Right ventricle myocardium inferior (tissue), 1 donor: ENCODE measurements at places on chromosomes 5 and 9. TPM values are rescaled to one million over a fixed set of nuclear protein-coding genes. Genes with fewer than 3 reads are reported as not detected.

DNA sequence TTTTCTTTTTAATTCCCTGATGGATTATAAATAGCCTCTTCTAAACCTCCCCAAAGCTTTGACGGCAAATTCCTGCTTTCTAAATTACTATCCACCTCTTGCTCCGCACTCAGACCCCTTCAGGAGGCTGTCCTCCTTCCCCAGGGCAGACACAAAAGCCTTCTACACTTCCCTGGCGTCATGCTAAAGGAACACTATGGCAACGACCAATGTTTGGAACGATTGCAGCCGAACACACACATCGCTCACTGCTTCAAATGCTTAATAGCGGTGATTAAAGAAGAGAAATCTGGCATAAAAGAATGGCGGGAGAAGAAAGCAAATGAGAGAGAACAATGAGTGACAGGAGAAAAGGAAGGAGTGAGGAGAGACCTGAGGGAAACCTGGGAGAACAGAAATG, 297.3 kb downstream of the MLLT3 start:
- DNase-seq: no peak

Gene PROB1
- 49.3 TPM for total RNA-seq

Gene NPDC1
- total RNA-seq: 69.0 TPM

DNA sequence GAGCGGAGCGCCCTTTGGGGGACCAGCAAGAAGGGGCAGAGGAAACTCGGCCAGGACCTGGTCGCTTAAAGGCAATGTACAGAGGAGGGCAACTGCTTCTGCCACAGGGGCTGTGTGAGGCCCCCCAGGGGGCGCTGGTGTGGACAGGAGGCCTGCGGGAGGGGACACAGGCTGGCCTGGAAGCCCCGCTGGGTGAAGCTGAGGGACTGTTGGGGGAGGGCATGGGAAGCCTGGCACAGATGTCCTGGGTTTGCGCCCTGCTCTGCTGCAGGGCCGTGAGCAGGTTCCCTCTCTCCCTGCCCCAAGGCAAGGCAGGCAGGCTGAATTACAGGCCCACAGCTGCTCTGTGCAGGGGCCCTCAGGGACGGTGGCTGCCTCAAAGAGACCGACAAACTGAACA, 5.4 kb downstream of the MED22 start:
- DNase-seq: no peak

Gene SPINK4
- not detected for total RNA-seq

Gene EXOC3
- 47.3 TPM for total RNA-seq

GRCh38 chr5:1725641-1726468, 73.8 kb downstream of the MRPL36 start:
- no peak for DNase-seq

DNA sequence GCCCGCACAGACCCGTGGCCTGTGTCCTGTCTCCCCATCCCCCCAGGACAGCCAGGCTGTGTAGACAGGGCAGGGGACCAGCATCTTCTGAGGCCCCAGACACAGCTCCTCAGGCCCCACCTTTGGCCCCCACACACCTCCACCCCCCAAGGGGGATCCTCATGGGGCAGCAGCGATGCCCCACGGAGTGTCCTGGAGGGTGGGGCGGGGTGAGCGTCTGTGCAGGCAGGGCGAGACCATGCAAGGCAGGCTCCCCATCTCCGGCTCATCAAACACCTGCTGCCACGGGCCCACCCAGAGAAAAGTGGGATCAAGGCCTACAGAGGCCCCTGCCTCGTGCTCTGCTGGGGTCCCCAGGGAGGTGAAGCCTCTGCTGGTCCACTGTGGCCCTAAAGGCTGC, 118.7 kb upstream of the FOXD4L5 start:
- no peak for DNase-seq

Gene TNFSF15
- total RNA-seq: 0.08 TPM

DNA sequence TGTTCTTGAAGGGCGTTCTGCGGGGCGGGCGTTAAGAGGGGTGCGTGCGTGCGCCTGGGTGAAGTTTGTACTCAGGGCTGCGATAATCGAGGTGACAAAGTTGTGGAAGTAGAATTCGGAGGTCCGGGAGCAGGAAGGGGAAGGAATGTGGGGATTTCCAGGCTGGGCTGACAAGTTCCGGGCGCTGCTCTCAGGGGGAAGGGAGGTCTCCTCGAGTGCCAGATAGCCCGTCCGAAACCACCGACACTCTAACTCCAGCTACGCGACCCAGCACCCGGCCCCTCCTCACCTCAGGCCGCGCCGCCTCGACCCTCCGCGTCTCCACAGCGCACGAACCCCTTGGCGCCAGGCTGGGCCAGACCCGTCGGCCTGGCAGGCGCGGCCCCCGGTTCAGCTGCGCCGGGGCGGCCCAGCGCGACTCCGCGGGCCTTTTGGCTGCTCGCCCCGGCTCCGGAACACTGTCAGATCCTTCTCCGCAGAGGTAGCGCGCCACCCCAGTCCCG, at the start of gene IL6ST:
Gene IL6ST (minus strand): TSS at position 469 of the 503 bp plus-strand sequence. CDS start 18,685 bp downstream, outside the sequence.
- no peak for DNase-seq

GRCh38 chr9:84264307-84265029, 76.1 kb downstream of the SLC28A3 start:
- no peak for DNase-seq
